ENCODE measurements at places on chromosomes 6 and 20.

DNA sequence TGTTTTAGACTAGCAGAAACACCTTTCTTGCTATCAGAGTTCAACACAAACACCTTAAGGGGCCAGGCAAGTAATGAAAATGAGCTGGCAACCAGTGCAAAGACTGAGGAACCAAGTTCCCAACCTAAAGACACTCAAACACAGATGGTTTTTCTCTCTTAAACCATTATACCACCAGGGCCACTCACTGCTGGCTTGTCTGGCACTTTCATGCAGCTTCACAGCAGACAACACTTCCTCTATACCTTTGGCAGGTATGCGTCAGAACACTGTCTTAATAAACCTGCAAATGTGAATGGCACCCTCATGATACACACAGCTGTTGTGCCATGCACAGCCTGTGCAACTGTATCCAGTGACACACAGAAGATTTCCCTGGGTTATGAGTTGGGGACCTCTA, 41.6 kb downstream of the NFATC2 start:
- DNase-seq = peak; percentile 47

GRCh38 chr6:142569676-142570075, 267.9 kb downstream of the ADGRG6 start:
- DNase-seq = no peak

DNA sequence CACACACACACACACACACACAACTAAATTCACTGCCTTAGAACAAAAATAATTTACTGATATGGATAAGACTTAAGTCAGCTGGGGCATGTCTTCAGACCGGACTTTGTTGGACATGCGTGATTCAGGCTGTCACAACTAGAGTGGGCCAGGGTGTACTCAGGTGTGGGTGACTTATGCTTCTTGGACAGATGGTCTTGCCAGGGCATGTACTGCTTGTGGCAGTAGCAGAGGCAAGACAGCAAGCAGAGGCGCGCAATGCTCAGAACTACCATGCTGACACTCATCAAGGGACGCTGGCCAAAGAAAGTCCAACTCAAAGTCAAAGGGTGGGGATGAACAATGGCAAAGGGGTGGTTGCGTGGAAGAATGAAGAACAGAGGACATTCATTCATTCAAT, 437.5 kb downstream of the CBLN4 start:
- no peak for DNase-seq

- no peak for DNase-seq
Observed at GRCh38 chr6:38091613-38092012, 272.1 kb downstream of the ZFAND3 start.

DNA sequence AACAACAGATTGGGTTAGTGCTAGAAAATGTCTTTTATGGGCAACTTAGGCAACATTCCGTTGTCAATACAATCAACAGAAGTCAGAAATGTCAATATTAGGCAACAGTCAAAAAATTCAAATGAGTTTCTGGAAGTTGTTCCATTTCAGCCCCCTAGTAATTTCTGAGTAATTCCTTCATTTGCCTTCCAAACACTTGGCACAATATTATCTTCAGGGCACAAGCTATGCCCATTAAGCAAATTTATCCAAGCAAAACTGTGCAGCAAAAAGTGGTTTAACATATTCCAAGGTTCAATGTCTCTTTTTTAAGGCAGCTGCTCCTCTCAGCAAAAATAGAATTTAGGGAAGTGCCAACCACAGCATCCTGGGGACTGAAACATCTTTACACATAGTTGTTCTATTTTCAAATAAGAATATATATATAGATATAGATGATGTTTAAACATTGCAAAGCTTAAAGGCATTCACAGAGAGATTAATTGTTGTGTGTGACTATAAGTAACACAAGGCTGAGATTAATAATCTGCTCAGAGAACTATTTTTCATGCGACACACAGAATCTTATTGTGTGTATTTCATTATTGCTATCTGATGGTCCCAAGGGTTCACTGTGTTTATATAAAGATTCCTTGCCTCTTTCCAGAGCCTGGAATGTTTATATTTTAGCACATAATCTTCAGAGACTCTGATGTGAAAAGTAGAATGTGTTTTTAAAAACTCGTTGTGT, 75.2 kb upstream of the ADTRP start:
- DNase-seq = no peak

DNA sequence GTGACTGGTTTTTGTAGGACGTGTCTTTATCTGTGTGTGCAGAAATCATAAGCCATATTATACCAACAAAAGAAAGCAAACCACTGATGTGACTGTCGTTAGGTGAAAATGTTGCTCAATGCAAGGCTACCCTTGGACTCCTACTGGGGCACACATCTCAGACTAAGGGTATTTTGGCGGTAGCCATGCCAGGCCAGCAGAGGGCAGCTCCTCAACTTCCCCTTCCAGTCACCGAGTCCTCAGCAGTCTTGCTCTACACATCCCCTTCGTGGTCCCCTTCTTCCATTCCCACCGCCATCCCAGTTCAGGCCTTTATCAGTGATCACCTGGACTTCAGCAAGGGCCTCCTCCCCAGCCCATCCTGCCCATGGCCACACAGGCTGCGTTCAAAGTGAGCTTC, 113.7 kb upstream of the GGTLC1 start:
- peak; percentile 33 for DNase-seq

GRCh38 chr6:40917603-40918002, 121.4 kb downstream of the UNC5CL start:
- DNase-seq = no peak

- no peak for DNase-seq
Observed at GRCh38 chr20:663315-664090, 10.5 kb upstream of the SRXN1 start.

DNA sequence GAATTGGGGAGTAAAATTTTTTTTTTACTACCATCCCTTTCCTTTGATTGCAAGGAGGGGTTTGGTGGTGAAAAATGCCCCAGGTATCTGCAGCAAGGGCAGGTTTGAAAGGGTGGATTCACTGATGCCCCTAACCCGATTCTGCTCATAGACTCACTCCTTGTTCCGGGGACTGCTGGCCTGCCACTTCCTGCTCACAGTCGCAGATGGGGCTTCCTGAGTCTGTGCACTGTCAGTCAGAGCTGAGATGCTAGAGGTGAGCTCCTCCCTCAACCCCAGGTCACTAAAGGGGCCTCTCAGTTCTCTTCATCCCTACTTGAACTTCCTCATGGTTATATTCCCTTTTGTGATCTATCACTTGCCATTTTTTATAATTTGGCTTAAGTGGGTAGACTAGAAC, 357.9 kb downstream of the FARS2 start:
- DNase-seq = no peak

DNA sequence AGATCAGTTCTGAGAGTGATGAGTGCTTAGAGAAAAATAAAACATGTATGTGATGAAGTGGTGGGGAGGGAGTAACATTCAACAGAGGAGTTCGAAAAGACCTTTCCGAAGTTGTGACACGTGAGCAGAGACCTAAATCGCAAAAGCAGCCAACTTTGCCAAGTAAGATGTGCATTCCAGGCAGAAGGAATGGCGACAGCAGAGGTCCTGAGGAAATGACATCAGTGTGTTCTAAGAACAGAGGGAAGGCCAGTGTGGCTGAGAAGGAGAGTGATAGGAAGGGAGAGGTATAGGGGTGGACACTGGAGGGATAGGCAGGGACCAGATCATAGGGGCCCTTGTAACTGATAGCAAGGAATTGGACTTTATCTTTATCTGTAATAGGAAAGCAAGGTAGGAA, 51.3 kb downstream of the ADAT2 start:
- DNase-seq = no peak

- DNase-seq = no peak
Observed at GRCh38 chr6:33114406-33114805, 38.6 kb downstream of the HLA-DPB1 start.

DNA sequence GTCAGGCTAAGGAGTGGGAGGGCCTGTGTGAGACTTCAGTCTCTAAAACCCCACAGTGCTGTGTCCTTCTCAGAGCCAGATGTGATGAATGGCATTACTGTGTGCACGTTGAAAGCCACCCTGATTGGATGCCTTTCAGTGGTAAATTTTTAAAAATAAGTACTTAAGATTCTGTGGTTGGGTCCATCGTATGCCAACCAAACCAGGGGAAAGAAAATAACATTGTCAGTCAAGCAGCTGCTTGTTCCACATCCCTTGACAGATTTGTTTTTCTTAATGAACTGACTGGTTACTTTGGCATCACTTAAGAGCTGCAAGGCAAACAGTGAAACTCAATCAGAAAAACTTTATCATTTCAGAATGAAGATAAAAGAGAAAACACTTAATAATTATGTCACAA, 334.0 kb upstream of the NT5E start:
- no peak for DNase-seq

- peak; percentile 25 for DNase-seq
Observed at GRCh38 chr20:2698186-2698817, 5.7 kb downstream of the EBF4 start.

- DNase-seq = no peak
Observed at GRCh38 chr6:2630891-2631571, 119.7 kb downstream of the MYLK4 start.

DNA sequence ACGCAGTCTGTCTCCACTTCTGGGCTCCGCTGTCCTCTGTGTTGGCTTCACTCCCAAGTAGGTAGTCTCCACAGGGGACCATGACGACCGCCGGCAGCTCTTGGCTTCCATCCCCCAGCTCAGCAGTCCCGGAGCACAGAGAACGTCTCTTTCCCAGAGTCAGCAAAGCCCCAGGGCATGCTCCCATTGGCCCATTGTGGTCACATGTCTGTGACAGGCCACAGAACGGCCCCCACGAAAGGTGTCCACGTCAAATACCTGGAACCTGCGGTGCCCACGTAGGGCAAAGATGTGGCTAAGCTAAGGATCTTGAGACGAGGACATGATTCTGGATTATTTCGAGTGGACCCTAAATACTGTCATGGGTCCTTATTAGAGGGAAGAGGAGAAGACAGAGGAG, 438.4 kb upstream of the SULF2 start:
- no peak for DNase-seq

DNA sequence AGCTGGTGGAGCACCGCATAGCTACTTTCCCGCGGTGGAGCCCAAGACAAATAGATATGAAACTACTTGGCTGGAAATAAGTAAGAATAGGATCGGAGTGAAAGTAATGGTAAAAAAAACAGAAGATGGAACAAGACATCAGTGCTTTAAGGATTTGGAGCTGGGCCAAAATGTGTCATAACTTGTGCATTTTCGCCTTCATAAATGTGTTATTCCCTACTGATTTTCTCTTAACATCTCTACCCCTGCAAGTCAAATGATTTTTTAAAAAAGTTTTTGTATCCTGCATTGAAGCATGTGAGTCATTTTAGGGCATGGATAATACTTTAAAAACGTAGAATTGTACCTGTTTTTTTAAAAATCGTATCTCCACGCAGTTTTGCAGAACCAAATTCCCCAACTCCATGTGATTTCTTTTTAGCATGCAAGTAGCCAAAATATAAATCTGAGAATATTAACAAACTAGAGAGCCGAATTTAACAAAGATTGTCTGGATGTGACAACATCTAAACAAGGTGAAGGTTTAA, 882 bp upstream of the FAM184A start:
- no peak for DNase-seq

DNA sequence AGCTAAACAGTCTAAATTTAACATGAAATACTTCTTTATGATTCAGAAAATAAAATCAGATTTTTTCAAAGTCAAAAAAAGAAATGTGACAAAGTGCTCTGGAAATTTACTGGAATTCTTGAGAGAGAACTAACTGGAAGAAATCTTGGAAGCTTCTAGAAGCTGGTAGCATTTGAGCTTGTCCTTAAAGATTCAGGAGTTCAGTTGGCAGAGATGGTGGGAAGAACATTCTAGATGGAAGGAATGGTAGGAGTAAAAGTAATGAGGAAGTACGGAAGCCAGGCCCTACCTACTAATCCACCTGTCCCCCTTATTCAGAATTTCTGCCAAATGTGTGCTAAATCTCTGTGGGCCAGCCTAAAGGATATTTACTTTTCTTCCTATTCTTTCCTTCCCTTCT, 21.2 kb downstream of the RALY start:
- no peak for DNase-seq

DNA sequence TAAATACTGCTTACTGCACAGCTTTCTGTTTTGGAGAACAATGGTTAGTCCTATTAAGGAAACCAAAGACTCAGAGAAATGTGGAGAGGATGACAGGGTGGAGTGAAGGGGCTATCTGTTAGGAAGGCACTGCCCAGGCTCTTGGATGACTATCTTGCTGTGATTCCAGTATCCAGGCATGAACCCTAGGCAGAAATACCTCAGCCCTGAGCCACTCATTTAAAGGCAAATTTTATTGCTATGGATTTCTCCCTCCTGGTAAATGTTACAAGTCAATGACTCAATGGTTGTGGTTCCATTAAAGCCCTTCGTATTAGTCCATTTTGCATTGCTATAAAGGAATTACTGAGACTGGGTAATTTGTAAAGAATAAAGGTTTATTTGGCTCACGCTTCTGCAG, 25.9 kb downstream of the ADGRF4 start:
- DNase-seq = no peak

GRCh38 chr20:44402391-44403193, 47.1 kb downstream of the HNF4A start:
- no peak for DNase-seq

GRCh38 chr6:110509617-110510241, 33.3 kb upstream of the SLC22A16 start:
- no peak for DNase-seq

DNA sequence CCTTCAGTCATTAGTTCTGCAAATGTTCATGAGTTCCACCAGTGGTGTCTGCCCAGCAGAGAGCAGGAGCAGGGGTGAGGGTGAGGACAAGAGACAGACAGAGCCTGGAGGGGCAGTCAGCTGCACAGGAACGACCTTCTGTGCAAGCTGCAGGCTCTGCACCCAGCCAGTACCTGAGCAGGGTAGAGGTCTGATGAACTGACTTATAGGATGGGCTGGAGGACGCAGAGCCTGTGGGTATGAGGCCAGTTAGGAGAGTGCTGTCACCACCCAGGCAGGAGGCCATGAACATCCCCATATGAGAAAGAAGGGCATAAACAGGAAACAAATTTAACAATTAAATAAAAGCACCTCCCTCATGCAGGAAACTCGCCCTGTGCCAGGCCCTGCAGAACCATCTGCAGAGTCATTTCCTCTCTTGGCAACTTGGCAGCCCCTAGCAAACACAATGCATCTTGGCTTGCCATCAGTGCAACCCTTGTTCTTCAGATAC, 17.9 kb downstream of the C6orf15 start:
- DNase-seq = peak; percentile 59

DNA sequence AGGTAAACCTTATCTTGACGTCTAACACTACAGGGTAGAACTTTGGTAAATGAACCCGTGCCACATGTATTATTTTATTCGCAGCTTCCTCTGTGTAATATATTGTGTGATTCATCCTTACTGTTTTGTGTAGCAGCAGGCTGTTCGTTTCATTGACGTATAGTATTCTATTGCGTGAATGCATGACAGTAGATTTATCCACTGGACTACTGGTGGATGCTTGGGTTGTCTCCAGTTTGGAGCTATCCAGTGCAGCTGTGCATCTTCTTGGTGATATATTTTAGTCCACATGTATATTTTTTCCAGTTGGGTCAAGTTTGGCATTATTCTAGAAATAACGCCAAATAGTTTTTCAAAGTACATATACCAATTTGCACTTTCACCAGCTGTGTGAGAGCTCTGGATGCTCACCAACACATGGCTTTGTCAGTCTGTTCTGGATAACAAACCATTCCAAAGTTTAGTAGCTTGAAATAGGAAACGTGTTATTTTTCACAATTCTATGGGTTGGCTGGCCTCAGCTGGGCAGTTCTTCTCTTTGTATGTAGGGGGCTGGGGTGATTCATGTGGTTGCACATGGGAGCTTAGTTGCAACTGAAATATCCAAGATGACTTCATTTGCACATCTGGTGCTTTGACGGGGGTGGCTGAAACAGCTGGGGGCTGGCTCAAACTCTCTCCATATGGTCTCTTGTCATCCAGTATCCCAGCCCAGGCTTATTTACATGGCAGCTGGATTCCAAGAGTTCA, 9.3 kb downstream of the ECT2L start:
- no peak for DNase-seq

- peak; percentile 64 for DNase-seq
Observed at GRCh38 chr6:97186416-97186999, 96.5 kb downstream of the MMS22L start.

Measured in activated T-cell treated with anti-CD3 and anti-CD28 coated beads, Interleukin-2, amount 50 U/mL, for 24 hours (primary cell).